ENCODE measurements at places on chromosomes 11 and 22.
A peak's percentile ranks its signal among the peaks of the same experiment; 100 is the strongest.

- DNase-seq = no peak
Measured at GRCh38 chr11:96328395-96329010, 14.5 kb downstream of the MAML2 start.

- DNase-seq = no peak
Measured at GRCh38 chr22:48636746-48637145, 1190.9 kb downstream of the BRD1 start.

DNA sequence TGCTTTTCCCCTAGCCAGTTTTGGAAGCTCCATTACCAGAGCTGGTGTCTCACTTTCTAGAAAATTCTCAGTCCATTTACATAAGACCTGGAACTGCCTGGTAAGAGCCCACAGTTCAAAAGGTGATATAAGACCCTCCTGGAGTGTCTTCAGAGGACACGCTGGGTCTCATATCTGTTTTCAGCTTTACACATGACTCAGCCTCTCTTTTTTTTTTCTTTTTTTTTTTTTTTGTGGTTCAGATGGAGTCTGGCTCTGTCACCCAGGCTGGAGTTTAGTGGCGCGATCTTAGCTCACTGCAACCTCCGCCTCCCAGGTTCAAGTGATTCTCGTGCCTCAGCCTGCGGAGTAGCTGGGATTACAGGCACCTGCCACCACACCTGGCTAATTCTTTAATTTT is 30.7 kb downstream of the WEE1 start:
- DNase-seq = no peak

DNA sequence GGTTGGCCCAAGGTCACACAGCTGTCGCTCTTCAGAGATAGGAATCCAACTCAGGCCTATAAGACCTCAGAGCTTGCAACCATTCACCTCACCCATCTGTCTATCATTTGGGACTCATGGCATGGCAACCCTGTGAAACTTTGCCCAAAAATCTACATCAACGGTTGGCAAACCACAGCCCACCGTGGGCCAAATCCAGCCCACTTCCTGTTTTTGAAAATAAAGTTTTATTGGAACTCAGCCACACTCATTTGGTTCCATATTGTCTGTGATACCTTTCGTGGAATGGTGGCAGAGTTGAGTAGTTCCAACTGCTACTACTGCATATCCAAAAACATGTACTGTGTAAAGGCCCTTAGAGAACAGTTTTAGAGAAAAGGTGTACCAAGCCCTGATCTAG is 307.8 kb downstream of the MN1 start:
- DNase-seq = no peak

GRCh38 chr11:67365736-67366444 is 7.5 kb downstream of the CLCF1 start:
- no peak for DNase-seq

DNA sequence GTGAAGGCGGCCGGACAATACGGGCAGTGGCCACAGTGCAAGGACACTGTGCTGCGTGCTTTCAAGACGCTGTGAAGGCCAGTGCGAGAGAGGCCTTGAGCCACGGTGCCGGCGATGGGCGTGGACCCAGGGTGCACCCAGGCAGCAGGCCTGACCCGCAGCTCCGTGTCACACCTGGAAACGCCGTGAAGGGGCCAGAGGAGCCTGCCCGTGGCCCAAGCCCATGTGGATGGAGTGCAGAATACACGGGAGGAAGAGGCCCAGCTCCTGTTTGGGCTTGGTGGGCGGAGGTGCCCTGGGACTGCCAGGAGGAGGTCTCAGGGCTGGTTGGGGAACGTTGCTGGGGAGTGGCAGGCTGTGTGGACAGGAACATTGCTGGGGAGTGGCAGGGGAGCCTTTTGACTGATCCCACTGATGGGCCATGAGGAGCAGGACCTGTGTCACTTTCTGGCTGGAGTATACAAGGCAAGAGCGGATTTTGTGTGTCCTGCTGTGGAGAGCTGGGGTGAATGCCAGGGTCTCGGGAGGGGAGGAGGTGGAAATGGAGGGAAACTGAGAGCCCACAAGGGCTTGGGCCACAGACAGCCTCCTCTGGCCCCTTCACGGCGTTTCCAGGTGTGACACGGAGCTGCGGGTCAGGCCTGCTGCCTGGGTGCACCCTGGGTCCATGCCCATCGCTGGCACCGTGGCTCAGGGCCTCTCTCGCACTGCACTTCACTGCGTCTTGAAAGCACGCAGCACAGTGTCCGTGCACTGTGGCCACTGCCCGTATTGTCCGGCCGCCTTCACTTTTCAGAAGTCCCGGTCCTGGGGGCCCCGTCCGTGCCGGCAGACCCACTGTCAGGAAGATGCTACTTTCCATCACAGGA is 925.4 kb downstream of the BRD1 start:
- DNase-seq = no peak

DNA sequence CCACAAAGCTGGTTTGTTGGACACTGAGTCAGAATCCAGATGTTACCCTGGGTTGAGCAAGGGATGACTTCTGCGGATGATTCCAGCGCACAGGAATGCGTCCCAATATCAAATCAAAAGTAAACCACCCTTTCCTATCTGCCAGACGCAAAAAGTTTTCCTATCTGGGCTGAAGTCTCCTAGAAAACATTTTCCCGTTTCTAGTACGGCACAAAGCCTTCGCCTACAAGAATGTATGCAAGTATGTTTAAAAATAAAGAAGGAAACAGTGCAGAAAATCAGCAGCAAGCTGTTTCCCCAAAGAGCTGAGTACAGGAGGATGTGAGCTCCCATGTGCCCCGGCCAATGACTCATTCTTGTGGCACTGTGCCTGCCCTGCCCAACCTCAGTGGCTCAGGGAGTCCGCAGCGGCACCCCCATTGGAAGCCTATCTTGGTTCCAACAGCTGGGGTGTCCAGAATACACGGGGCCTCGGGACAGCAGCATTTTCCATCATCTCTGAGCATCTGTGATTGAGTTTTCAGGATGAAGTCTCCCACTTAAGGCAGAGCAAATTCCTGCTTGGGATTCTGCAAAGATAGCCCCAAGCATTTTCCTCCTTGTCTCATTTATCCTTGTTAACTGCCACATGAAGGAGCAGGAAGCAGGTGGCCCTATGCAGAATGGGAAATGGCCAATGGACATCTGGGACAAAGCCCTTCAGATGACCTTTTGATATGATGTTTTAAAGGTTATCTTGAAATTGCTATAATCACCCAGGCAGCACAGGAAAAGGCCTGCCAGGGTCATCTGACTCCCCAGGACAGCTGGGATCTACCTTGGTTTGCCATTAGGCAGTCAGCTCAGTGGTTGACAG is 17.5 kb downstream of the KCNJ5 start:
- DNase-seq = peak; percentile 81

DNA sequence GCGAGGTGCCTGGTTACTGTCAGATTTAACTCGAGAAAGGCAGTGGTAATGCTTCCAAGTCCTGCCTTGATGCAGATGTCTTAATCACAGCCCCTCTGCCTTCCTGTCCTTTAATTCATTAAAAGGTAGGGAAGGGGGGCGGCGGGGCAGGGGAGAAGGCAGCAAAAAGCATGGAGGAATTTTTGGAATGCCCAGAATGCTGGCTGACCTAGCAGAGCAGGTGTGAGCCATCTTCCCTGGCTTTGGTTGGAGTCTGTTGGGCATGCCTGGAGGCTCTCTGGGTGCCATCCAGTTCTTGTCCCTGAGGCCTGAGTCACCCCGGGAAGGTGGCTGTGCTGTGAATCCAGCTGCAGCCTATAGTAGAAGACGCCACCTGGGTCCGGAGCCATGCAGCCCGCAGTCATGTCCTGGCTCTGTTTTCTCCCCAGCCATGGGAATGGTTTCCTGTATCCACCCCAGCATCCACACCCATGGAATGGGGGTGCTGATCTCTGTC is 15.6 kb downstream of the KIAA1671 start:
- DNase-seq = no peak

DNA sequence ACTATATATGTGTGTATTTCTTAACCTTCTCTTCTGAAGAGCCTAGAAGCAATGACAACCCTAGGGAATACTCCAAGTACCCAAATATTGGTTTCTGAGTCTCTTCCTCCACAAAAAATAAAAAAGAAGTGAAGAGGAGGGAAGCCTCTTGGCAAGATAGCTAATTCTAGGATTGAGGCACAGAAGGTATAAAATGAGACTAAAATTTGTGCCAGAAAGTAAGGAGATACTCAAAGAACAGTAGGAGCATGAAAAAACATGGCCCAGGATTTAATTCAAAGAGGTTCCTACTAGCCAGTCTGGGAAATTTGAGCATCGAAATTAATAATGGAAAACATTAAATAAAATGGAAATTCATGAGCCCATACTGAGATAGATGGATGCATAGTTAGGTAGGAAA is 112.1 kb downstream of the PAX6 start:
- no peak for DNase-seq

DNA sequence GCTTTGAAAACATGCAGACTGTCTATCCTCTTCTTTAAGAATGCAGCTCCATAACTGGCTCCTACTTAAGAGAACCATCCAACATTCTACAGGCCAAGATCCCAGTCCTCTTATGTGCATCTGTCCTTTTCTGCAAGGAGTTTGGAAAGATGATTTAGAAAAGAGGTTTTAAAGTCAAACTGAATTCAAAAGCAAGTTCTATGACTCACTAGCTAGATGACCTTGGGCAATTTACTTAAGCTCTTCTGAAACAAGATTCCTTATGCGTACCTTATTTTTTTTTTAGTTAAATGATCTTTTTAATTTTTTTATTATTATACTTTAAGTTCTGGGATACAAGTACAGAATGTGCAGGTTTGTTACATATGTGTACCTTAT is 29.2 kb downstream of the GUCY1A2 start:
- DNase-seq = no peak

- no peak for DNase-seq
Measured at GRCh38 chr11:116736763-116737162, 36.0 kb downstream of the BUD13 start.

DNA sequence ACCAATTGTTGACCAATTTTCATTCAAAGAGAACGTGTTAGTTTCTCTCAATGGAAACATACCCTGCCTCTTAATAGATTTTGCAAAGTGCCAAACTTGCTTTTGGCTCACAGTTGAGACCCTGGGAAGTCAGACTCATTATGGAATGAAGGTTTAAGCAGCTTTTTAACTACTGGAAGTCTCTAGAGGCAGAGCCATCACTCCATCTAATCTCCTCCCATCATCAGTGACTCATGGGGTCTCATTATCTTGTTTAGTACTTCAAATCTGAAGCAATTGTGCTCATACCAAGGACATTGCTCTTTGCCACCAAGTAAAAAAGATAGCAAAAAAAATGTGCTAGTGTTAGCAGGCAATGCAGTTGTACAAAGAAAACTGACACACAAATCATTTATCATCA is 537.1 kb upstream of the LRRC4C start:
- no peak for DNase-seq

DNA sequence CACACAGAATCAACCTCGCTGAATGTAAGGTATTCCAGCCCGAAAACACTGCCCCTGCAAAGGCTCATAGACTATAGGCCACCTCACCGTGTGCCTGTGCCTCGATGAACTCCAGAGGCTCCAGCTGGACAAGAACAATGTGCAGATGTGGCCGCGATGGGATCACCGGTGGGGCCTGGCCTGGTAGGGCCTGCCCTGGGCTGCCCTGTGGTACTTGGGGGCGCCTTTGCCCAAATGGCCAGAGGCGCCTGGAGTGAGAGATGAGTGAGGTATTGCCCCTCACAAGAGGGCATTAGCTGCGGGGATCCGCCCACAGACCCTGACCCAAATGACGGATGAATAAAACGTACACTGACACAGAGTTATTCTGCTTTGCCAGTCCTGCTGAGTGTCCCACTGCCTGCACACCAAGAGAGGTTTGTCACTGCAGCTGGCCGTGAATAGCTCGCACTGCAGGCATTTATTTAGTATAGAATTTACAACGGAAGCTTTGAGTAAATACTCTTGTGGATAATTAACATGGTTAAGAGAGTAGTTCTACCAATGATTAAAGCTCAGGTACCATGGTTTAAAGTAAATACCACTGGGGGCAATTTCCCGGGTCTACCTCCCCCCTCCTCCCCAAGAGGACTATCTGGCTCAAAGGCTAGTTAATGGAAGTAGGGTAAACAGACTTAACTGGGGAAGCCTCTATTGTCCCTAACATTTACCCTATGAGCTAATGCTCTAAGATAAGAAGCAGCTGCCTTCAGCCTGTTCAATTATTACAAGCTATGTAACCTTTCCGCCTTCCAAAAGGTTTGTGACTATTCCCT is 101.1 kb upstream of the IGLL5 start:
- DNase-seq = no peak

DNA sequence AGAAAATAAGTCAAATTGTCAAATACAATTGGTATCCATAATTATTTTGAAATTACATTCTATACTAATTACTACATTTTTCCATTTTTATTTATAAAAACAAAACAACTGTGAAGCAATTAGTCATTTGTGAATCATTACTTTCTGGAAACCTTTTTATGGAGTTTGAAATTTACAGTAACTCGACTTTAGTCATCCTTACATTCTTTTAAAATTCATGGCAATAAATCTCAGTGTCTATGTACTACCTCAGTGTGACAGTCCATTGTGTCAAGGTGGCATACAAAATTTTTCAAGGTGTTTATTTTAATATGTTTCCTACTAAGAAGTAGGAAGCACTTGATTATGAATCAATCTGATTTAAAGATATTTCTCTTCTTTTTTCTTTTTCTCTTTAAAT is 1949.4 kb upstream of the RAG2 start:
- DNase-seq = no peak

DNA sequence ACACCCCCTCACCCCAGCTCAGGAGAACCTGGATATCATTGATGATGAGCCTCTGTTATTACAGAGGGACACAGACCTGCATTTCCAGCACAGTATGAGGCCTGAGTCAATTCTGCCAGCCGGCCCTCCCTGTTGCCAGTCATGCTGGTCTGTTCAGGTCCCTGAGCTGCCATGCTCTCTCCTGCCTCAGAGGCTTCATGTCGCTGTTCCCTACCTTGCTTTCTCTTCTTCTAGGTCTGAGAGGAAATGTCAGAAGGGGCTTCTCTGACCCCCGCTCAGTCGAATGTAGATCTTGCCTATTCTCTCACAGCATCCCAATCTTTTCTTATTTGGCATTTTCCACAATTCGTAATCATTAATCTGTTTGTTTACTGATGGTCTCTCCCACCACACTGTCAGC is 21.8 kb upstream of the ABCC8 start:
- peak; percentile 29 for DNase-seq

GRCh38 chr11:65685981-65686380 is 23.3 kb upstream of the RELA start:
- DNase-seq = no peak

DNA sequence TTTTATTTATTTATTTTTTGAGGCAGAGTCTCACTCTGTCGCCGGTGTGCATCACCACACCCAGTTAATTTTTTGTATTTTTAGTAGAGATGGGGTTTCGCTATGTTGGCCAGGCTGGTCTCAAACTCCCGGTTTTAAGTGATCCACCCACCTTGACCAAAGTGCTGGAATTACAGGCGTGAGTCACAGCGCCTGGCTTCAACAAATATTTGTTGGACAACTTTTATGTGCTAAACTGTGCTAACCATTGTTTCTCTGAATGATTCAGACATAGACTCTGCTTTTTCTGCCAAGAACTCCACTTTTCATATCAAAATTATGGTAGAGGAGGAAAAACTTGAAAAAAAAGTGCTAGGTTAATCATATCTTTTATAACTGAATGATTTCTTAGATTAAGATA is 36.3 kb downstream of the MMP7 start:
- DNase-seq = peak; percentile 17

- no peak for DNase-seq
Measured at GRCh38 chr11:121059605-121060004, 35.7 kb downstream of the TBCEL start.

- DNase-seq = peak; percentile 32
Measured at GRCh38 chr11:132028380-132029240, 658.2 kb downstream of the NTM start.

- no peak for DNase-seq
Measured at GRCh38 chr11:134271978-134272377, 4.2 kb upstream of the GLB1L3 start.

All from AG08395 (cell line).